PC-3 (cell line): ENCODE measurements at places on chromosomes 1 and 21. TPM values are rescaled to one million over a fixed set of nuclear protein-coding genes. Genes with fewer than 3 reads are reported as not detected.

DNA sequence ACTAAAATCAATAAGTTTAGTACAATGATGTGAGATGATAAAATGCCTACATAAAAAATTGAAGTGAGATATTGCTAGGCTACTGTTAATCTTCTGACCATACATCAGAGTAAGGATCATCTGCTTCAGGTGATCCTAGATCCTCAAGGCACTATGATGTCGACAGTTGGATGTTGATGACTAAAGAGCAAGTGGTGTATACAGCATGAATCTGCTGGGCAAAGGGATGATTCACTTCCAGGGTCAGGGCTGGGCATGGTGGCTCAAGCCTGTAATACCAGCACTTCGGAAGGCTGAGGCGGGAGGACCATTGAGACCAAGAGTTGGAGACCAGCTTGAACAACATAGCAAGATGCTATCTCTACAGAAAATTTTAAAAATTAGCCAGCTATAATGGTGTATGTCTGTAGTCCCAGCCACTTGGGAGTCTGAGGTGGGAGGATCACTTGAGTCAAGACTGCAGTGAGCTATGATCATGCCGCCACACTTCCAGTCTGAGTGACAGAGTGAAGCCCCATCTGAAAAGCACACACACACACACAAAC is 24.6 kb downstream of the NUF2 start:
- peaks cover 49% of the 10 kb centered on the region for H3K36me3 ChIP-seq
- peak; percentile 41 for DNase-seq
- H3K27ac ChIP-seq, result no peak overlapping the region
- no peak overlapping the region for H3K4me3 ChIP-seq
- no peaks in the 10 kb centered on the region for H3K27me3 ChIP-seq

GRCh38 chr1:18936814-18937481 is 19.5 kb downstream of the IFFO2 start:
- H3K4me3 ChIP-seq, result no peak overlapping the region
- DNase-seq, result no peak
- no peaks in the 10 kb centered on the region for H3K36me3 ChIP-seq
- H3K27ac ChIP-seq, result 0 out of 2 replicates have a peak overlapping the region, but pooled peaks have one; percentile 7

DNA sequence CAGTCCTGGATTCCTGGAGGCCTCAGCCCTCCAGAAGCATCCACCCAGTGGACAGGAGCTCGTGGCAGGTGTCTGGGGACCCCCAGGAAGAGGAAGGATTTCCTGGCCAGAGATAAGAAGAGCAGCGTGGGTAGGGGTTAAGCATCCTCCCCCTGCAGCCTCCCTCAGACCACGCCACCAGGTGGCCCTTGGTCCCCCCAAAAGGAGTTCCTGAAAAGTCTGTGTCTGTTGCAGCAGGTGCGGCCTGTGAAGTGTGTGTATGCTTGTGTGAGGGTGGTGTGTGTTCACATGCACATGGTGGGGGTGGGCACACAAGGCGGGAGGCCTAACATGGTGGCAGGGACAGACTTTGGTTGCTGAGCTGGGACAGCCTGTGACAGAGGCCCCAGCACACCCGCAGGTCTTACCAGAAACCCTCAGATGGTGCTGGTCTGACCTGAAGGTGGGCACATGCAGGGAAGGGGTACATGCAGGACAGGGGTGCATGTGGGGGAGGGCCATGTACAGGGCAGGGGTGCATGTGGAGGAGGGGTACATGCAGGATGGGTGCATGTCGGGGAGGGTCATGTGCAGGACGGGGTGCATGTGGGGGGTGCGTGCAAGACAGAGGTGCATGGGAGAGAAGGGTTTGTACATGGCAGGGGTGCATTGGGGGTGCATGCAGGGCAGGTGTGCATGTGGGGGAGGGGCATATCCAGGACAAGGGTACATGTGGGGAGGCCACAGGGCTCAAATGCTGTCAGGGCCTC is 18.2 kb upstream of the RUNX3 start:
- no peak overlapping the region for H3K27ac ChIP-seq
- H3K36me3 ChIP-seq, result no peaks in the 10 kb centered on the region
- peaks cover 17% of the 10 kb centered on the region for H3K4me1 ChIP-seq
- H3K4me3 ChIP-seq, result no peak overlapping the region

- no peak overlapping the region for H3K4me3 ChIP-seq
- DNase-seq, result no peak
- H3K27ac ChIP-seq, result no peak overlapping the region
- H3K36me3 ChIP-seq, result no peaks in the 10 kb centered on the region
- H3K4me1 ChIP-seq, result no peaks in the 10 kb centered on the region
- H3K27me3 ChIP-seq, result no peaks in the 10 kb centered on the region
These were observed 566.5 kb upstream of the PKN2 start for GRCh38 chr1:88117597-88117996.

GRCh38 chr1:29362764-29363163 is 126.4 kb downstream of the PTPRU start:
- no peak overlapping the region for H3K4me3 ChIP-seq
- peaks cover 40% of the 10 kb centered on the region for H3K27me3 ChIP-seq
- H3K4me1 ChIP-seq, result no peaks in the 10 kb centered on the region
- no peaks in the 10 kb centered on the region for H3K36me3 ChIP-seq
- DNase-seq, result no peak

- H3K4me3 ChIP-seq, result no peak overlapping the region
- DNase-seq, result no peak
- no peak overlapping the region for H3K27ac ChIP-seq
- no peaks in the 10 kb centered on the region for H3K27me3 ChIP-seq
- no peaks in the 10 kb centered on the region for H3K36me3 ChIP-seq
These were observed 39.4 kb upstream of the ZFYVE9 start for GRCh38 chr1:52102336-52103013.

GRCh38 chr1:29280409-29281131 is 44.2 kb downstream of the PTPRU start:
- H3K4me3 ChIP-seq, result no peak overlapping the region
- H3K27ac ChIP-seq, result no peak overlapping the region
- DNase-seq, result peak; percentile 64
- no peaks in the 10 kb centered on the region for H3K36me3 ChIP-seq

DNA sequence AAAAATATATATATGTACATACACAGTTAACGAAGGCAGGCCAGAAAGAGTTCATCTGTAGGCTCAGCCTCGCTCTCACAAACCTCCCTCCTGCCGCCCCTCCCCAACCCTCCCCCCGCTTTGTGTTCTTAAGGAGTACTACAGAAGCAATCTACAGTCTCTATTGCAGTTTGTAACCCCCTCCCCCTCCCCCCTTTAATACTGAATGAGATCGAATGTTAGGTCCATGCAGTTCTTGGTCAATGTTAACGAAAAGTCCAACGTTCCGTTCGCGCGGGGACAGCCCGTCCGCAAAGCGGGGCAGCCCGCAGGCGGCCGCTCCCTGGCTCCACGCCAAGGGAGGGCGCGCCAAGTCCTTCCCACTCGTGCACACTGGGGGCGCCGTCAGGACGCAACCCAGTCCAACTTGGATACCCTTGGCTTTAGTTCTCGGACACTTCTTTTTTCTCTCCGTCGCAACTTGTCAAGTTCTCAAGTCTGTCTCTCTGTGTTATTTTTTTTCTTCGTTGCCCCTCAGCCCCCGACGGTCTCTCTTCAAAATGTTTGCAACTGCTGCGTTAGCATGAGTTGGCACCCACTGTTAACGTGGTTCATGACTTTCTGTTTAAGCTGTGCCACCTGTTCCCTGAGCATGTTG is 2.2 kb downstream of the JUN start:
- peak overlapping the region; percentile 76 for H3K4me3 ChIP-seq
- peaks cover 27% of the 10 kb centered on the region for H3K4me1 ChIP-seq
- no peaks in the 10 kb centered on the region for H3K27me3 ChIP-seq
- peaks cover 7% of the 10 kb centered on the region for H3K36me3 ChIP-seq
- DNase-seq, result peak; percentile 67

DNA sequence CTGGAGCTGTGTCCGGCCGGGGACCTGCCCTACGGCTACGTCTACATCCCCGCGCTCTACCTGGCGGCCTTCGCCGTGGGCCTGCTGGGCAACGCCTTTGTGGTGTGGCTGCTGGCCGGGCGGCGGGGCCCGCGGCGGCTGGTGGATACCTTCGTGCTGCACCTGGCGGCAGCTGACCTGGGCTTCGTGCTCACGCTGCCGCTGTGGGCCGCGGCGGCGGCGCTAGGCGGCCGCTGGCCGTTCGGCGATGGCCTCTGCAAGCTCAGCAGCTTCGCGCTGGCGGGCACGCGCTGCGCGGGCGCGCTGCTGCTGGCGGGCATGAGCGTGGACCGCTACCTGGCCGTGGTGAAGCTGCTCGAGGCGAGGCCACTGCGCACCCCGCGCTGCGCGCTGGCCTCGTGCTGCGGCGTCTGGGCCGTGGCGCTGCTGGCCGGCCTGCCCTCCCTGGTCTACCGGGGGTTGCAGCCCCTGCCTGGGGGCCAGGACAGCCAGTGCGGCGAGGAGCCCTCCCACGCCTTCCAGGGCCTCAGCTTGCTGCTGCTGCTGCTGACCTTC is 412 bp downstream of the GPR25 start:
- H3K36me3 ChIP-seq, result no peaks in the 10 kb centered on the region
- H3K4me1 ChIP-seq, result no peaks in the 10 kb centered on the region
- no peak for DNase-seq
- H3K4me3 ChIP-seq, result no peak overlapping the region
- H3K27ac ChIP-seq, result no peak overlapping the region

DNA sequence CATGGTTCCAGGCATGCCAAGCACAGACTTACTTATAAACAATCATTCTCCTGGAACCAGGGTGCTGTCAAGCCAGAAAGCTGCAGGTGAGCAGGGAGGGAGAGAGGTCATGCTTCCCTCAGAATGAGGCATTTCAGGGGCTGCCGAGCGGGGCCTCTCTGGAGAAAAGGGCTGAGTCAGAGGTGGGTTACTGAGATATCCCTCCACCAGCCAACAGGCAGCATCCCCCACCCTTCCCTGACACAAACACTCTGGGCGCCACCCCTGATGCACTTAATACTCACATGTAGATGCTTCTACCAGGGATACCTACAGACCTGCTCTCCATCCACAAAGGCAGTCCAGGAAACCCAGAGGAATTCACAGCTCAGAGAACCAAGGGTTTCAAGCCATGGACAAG is 13.1 kb downstream of the STK40 start:
- peak overlapping the region; percentile 98 for H3K27ac ChIP-seq
- no peak for DNase-seq
- H3K27me3 ChIP-seq, result no peaks in the 10 kb centered on the region

DNA sequence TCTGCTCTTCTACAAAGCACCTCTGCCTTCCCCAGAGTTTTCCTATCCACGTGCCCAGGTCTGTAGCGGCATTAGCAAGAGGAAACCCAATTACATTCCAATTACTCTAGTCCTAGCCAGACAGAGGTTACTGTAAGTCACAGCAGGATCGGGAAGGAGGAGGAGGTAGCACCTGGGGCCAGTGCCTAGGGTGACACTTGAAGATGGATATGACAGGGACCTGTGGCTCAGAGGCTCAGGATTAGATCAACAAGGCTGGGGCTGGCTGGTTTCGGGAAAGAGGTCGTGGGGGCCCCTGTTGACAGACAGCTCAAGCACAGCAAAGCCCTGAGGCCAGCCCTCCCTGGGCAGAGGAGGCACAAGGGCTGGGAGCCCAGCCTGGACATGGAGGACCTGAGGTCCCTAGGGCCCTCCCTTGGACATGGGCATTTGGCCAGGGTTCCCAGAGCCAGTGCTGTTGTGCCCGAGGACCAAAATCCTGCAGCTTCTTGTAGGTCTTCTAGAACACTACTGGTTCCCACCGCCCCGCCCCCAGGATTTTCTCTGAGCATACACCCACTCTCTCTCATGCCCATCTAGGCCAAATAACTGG is 3.0 kb upstream of the HCRTR1 start:
- no peaks in the 10 kb centered on the region for H3K27me3 ChIP-seq
- no peak overlapping the region for H3K4me3 ChIP-seq
- no peak overlapping the region for H3K27ac ChIP-seq
- no peaks in the 10 kb centered on the region for H3K36me3 ChIP-seq
- H3K4me1 ChIP-seq, result no peaks in the 10 kb centered on the region
- DNase-seq, result no peak

GRCh38 chr1:234372011-234372757 is 1.1 kb upstream of the COA6 start:
- no peaks in the 10 kb centered on the region for H3K27me3 ChIP-seq
- peak overlapping the region; percentile 97 for H3K4me3 ChIP-seq
- no peak for DNase-seq
- no peaks in the 10 kb centered on the region; the same call in none of the 2 replicates for H3K36me3 ChIP-seq

GRCh38 chr21:25934130-25934529 is 199.4 kb downstream of the GABPA start:
- no peak overlapping the region for H3K4me3 ChIP-seq
- DNase-seq, result peak; percentile 6
- peaks cover 45% of the 10 kb centered on the region for H3K4me1 ChIP-seq

GRCh38 chr1:9797049-9797448 is 26.7 kb downstream of the CLSTN1 start:
- no peaks in the 10 kb centered on the region for H3K27me3 ChIP-seq
- H3K4me1 ChIP-seq, result peaks cover 6% of the 10 kb centered on the region; the same call in 1 of the 2 replicates
- no peak overlapping the region for H3K27ac ChIP-seq
- no peak for DNase-seq
- H3K4me3 ChIP-seq, result no peak overlapping the region

- no peak overlapping the region for H3K4me3 ChIP-seq
- no peak overlapping the region for H3K27ac ChIP-seq
- H3K4me1 ChIP-seq, result peaks cover 38% of the 10 kb centered on the region
- no peaks in the 10 kb centered on the region for H3K36me3 ChIP-seq
These were observed 15.5 kb downstream of the CNIH3 start for GRCh38 chr1:224631462-224632115.

GRCh38 chr1:201013991-201014815 is 9.3 kb downstream of the KIF21B start:
- no peak for DNase-seq
- no peak overlapping the region for H3K27ac ChIP-seq
- peaks cover 4% of the 10 kb centered on the region for H3K4me1 ChIP-seq
- H3K36me3 ChIP-seq, result no peaks in the 10 kb centered on the region

GRCh38 chr1:157269656-157270375 is 131.6 kb upstream of the ETV3 start:
- peaks cover 47% of the 10 kb centered on the region for H3K27me3 ChIP-seq
- H3K4me3 ChIP-seq, result no peak overlapping the region

- no peak overlapping the region for H3K4me3 ChIP-seq
- no peak overlapping the region for H3K27ac ChIP-seq
- H3K27me3 ChIP-seq, result no peaks in the 10 kb centered on the region
- H3K36me3 ChIP-seq, result no peaks in the 10 kb centered on the region
- H3K4me1 ChIP-seq, result no peaks in the 10 kb centered on the region
These were observed 46.3 kb upstream of the SAMSN1 start for GRCh38 chr21:14592296-14593000.

- no peak for DNase-seq
- no peaks in the 10 kb centered on the region for H3K27me3 ChIP-seq
- H3K4me1 ChIP-seq, result peaks cover 14% of the 10 kb centered on the region; the same call in 1 of the 2 replicates
- peak overlapping the region; percentile 84 for H3K4me3 ChIP-seq
- no peak overlapping the region for H3K27ac ChIP-seq
These were observed 669 bp upstream of the ARL8A start for GRCh38 chr1:202145068-202145743.

The S100A12 gene
- not detected in 2 replicates for total RNA-seq

The C1orf53 gene
- 4.3 and 10.4 TPM in 2 replicates for total RNA-seq

The LRRC7 gene
- total RNA-seq, result 0.04 TPM in 1 of 2 replicates, not detected in the other

The TTC39A gene
- total RNA-seq, result 11.1 and 12.3 TPM in 2 replicates
